Activated CD8-positive, alpha-beta memory T cell treated with anti-CD3 and anti-CD28 coated beads, Interleukin-2, amount 10 ng/mL, durations not matched to agents 7 days and 5 days (primary cell): ENCODE measurements at places on chromosomes 5 and 9. TPM values are rescaled to one million over a fixed set of nuclear protein-coding genes. Genes with fewer than 3 reads are reported as not detected.

DNA sequence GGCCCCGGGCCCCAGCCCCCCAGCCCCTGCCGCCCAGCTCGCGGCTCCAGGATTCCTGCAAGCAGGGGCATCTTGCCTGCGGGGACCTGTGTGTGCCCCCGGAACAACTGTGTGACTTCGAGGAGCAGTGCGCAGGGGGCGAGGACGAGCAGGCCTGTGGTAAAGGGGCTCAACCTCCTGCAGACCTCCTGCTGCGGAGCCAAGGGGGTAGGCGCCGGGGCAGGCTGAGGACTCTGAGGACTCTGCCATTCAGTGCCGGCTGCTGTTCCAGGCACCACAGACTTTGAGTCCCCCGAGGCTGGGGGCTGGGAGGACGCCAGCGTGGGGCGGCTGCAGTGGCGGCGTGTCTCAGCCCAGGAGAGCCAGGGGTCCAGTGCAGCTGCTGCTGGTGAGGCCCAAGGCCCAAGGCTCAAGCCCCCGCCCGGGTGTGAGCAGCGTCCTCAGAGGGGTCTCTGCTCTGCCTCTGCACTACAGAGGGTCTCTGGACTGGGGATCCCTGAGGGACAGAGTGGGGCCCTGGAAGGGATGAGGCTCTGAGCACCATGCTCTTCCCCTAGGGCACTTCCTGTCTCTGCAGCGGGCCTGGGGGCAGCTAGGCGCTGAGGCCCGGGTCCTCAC is 3.4 kb downstream of the MAMDC4 start:
- no peak for DNase-seq

DNA sequence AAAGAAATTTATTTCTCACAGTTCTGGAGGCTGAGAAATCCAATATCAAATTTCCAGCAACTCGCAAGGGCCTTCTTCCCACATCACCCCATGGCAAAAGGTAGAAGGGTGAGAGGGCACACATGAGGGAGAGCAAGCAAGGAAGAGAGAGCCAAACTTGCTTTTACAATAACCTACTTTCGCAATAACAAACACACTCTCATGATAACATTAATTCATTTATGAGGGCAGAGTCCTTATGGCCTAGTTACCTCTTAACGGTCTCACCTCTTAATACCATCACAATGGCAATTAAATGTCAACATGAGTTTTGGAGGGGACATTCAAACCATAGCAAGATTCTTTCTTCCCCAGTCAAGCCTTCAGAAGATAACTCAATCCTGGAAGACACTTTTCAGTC is 11.6 kb upstream of the HRH2 start:
- no peak for DNase-seq

- DNase-seq = no peak
Measured at GRCh38 chr9:117787746-117788145, 83.5 kb downstream of the TLR4 start.

DNA sequence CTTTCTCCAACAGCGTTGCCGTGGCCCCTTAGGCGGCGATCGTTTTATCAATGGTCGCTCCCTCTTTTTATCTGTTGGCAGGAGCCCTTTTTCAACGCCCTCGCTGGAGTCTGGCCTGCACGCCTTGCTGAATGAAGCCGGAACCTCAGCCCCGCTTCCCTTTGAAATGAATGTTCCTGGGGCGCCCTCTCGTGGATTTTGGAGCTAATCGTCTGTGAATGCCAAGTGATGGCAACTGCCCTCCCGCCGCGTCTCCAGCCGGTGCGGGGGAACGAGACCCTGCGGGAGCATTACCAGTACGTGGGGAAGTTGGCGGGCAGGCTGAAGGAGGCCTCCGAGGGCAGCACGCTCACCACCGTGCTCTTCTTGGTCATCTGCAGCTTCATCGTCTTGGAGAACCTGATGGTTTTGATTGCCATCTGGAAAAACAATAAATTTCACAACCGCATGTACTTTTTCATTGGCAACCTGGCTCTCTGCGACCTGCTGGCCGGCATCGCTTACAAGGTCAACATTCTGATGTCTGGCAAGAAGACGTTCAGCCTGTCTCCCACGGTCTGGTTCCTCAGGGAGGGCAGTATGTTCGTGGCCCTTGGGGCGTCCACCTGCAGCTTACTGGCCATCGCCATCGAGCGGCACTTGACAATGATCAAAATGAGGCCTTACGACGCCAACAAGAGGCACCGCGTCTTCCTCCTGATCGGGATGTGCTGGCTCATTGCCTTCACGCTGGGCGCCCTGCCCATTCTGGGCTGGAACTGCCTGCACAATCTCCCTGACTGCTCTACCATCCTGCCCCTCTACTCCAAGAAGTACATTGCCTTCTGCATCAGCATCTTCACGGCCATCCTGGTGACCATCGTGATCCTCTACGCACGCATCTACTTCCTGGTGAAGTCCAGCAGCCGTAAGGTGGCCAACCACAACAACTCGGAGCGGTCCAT is 10.0 kb downstream of the S1PR3 start:
- DNase-seq = peak; percentile 81

GRCh38 chr9:98064623-98065392 is 8.3 kb downstream of the NANS start:
- DNase-seq = no peak

ANKRD18A gene
- total RNA-seq = 1.5 TPM

DNA sequence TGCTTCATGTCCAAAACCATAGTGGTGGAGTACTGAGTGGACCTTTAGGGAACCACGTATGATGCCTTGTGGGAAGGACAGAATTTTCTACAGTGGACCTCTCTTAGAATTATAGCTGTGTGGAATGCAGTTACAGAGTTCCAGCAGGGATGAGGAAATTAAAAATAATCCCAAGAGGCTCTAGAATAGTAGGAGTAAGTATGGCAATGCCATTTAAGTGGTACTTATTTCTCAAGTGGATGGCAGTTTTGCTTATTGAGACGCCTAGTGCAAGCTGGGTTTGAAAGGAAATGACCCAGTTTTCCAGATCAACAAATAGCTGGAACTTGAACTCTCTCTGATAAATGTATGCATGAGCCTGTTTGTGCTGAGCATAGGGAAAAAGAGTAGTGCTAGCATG is 431.6 kb downstream of the PRR16 start:
- DNase-seq = no peak

DNA sequence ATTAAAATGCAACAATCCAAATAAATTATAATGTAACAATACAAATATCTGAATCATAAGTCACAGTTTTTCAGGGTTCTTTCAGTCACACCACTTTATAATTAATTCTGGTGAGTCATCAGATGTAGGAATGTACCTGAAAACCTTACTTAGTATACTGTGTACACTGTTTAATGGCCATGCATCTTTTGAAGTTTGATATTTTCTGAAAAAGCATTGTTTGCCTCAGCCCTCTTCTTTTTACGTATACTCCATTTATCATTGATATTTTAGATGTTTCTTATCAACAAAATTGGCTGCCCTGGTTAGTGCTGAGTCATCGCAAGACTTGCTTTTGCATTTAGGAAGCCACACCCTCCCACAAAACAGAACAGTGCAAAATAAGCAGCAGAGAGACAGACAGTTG is 218.6 kb downstream of the PJA2 start:
- DNase-seq = peak; percentile 64

GRCh38 chr9:92663126-92663525 is 6.8 kb downstream of the IPPK start:
- DNase-seq = no peak

PRUNE2 gene
- total RNA-seq = 0.40 TPM

GFI1B gene
- total RNA-seq = not detected

DNA sequence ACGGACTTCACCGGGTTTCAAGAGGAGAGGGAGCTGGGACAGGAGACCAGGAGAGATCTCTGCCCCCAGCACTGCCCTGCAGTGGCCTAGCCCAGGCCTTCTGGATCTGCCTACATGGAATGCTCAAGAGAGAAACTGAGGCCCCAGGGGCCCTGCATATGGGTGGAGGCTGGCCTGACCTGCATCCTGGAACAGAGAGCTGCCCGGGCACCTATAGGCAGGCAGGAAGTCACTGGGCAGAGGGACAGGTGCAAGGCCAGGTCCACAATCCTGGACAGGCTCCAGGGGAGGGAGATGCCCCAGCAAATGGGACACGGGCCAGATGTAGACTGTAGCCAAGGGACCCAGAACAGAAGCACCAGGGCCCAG is 98.5 kb upstream of the RUFY1 start:
- no peak for DNase-seq

WDR38 gene
- total RNA-seq = not detected

DNA sequence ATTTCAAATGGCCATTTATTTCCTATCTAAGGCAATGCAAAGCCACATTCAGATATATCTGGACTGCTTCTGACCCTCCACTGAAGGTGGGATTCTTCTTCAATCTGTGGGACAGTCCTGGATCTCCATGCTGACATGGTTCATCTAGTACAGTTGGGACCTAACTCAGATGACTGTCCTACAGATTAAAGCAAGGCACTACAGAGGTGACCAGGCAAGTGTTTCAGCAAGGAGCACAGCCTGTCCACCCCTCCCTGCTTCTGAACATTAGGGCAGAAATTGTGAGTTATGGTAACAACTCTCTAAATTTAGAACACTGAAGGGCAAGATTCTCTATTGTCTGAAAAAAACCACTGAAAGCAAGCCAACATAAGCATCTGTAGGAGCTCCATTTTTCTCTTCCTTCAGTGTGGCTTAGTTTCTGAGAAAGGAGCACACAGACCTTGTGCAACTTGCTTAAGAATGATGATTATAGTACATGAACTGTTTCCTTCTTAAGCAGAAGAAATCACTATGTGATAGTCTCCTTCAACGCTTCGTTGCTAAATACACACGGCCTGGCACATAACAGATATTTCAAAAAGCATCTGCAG is 62.9 kb upstream of the BARX1 start:
- DNase-seq = no peak

DNA sequence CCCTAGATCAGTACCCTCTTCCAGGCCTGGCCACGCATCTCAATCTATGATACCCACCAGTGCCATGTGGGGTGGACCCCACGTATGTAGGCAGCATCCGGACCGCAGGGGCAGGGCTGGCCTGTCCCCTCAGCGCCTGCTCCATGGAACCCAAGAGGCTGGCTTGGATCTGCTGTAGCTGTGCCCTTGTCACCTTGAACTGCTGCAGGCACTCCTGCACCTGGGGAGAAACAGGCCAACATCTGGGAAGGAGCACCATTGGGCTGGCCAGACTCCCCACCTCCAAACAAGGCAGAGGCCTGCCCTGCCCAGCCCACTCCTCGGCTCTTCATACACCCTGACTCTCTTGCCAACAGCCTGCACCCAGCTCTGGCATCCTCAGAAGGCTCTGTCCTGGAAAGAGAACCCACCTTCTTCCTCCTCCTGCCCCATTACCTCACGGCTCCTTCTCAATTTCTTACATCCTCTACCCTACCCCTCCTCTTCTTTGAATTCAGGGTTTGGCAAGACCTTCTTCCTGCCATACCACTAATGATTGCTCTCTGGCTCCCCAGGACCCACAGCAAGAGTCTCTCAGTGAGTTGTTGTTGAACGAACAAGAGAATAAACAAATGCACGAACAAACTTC is 7.7 kb downstream of the HK3 start:
- DNase-seq = no peak

- DNase-seq = no peak
Measured at GRCh38 chr5:78547183-78547582, 101.4 kb downstream of the LHFPL2 start.

GRCh38 chr9:134294153-134295071 is 31.8 kb upstream of the RXRA start:
- DNase-seq = no peak

PPP3R2 gene
- not detected for total RNA-seq

TAF11L11 gene
- not detected for total RNA-seq

- no peak for DNase-seq
Measured at GRCh38 chr9:88011005-88011766, 36.9 kb upstream of the CDK20 start.

DNA sequence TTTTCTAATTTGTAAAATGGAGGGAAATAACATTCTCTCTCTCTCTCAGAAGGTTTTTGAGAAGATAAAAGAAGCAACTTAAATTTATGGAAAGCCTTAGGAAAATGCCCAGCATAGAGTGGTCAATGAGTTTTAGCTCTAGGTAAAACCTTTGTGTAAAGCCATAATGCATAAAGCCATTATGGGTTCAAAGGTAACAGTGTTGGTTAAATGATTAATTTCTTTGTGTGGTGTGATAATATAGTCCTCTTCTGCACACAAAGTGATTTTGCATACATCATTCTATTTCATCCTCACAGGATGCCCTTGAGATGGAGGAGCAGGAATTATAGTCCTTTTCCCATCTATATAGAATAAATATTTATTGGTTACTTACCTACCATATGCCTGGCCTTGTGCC is 602.9 kb downstream of the CSNK1G3 start:
- no peak for DNase-seq

DNA sequence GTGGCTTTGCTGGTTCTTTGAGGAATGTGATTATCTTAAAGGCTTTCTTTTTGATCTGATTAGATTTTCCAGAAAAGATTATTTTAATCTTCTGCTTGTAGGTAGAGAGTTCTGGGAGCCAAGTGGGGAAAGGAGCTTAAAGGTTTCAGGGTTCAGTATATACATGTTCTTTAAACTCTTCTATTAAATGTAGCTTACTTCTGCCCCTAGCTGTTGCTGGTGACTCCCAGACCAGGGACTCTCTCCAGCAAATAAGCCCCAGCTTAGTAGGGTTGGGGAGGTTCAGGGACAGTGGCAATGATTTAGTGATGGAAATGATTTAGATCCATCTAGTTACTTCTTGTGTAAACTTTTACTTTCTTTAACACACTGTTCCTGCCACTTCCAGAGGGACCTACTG is 72.2 kb downstream of the SLC12A2 start:
- no peak for DNase-seq
